ENCODE measurements at places on chromosomes 6 and 20. TPM values are rescaled to one million over a fixed set of nuclear protein-coding genes. Genes with fewer than 3 reads are reported as not detected.

PDE10A gene
- total RNA-seq, result 7.4 TPM

ALDH8A1 gene
- 0.41 TPM for total RNA-seq

ADA gene
- 68.5 TPM for total RNA-seq

NR2E1 gene
- not detected for total RNA-seq

LRRC1 gene
- 11.8 TPM for total RNA-seq

TNF gene
- 0.79 TPM for total RNA-seq

CHRNA4 gene
- total RNA-seq, result 0.82 TPM

FAM184A gene
- total RNA-seq, result 2.0 TPM

SIGLEC1 gene
- total RNA-seq, result not detected

SNX21 gene
- 13.3 TPM for total RNA-seq

TRMT6 gene
- 14.4 TPM for total RNA-seq

CGAS gene
- total RNA-seq, result 0.16 TPM

GRM1 gene
- 0.07 TPM for total RNA-seq

GATA5 gene
- not detected for total RNA-seq

SYCP2L gene
- total RNA-seq, result 6.4 TPM

DNA sequence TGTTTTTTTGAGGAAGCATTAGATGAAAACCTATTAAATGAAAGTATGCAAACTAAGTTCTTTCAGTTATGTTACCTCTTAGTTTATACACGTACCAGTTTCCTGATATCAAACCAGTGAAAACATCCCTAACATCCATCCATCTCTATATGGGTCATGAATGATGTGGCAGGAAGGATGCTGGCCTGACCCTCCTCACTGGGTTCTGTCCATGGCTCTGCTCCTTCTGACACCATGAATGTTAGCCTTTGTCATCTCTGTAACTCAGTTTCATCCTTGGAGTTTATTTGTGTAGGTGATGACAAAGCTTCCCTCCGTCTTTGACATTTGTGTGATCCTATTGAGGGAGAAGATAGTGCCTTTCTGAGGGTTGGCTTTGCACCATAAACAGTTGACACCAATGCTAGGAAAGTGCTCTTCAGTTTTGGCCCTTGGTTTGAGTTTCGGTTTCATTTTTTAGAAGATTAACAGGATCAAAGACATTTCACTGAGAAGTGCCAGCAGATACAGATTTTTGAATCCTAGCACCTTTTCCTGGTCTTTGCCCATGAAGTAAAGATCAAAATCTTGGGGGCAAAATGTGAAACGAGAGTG lies 72.0 kb upstream of the SCGN start:
- DNase-seq, result no peak

GRCh38 chr6:36954262-36954931 lies at the start of gene PI16:
TSS of gene PI16 (plus strand) at chr6:36954738. CDS start at chr6:36954761, 23 bp downstream.
- DNase-seq, result no peak

- DNase-seq, result no peak
Observed at GRCh38 chr20:32773223-32773622, 11.0 kb downstream of the DNMT3B start.

GRCh38 chr6:71510057-71510713 lies 221.6 kb downstream of the OGFRL1 start:
- DNase-seq, result peak; percentile 68

- DNase-seq, result no peak
Observed at GRCh38 chr6:14328163-14328562, 210.6 kb downstream of the CD83 start.

DNA sequence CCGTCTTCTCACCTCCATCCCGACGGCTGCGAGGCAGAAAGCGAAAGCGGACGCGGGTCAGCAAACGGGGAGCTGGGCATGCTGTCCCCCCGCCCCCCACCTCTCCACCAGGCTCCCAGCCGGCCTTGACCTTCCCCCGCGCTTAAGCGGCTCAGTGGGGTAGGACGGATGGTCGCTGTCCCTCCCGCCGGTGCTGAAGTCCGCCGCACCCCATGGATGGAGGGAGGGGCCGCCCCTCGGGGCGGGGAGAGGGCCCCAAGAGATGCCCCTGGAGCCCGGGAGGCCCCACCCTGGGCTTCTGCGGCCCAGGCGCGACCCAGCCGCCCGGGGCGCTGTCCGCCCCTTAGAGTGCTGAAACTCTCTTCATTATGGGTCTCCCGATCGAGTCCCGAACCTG lies at the start of gene KCNB1:
Gene KCNB1 (minus strand): TSS at position 48 of the 397 bp plus-strand sequence. CDS start 188 bp downstream, outside the sequence.
- peak; percentile 12 for DNase-seq

DNA sequence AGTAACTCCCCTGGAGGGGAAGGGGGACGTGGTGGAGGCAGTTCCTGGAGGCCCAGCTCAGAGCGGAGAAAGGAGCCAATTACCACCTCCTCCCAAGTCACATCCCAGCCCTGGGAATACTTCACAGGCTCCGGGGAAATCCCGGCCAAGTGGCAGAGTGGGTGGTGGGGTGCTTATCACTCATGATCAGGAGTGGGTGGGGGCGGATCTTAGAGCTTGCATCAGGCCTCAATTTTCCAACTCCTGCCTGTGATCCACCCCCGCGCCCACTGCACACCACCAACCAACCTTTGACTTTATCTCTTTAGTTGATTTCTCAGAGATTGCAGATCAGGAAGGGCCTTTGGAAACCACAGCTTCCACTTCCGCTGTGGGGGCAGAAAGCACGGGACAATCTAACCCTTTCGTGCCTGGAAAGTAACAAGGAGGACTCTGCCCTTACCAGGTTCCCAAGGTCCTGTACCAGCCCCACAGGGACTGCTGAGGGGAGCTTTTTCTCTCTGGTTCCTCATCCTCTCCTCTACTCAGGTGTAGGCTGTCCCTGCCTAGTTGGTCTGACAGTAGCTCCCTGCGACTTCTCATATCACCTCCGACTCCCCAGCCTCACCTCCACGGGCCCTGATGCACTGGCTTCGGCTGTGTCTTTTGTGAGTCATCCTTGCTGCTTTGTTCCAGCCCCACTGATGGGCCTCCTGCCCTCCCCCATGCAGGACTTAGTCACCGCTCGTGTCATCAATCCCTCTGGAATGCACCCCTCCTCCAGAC lies 24.9 kb upstream of the IER3 start:
- peak; percentile 97 for DNase-seq

GRCh38 chr6:170449835-170450753 lies 103.0 kb downstream of the PSMB1 start:
- DNase-seq, result no peak

DNA sequence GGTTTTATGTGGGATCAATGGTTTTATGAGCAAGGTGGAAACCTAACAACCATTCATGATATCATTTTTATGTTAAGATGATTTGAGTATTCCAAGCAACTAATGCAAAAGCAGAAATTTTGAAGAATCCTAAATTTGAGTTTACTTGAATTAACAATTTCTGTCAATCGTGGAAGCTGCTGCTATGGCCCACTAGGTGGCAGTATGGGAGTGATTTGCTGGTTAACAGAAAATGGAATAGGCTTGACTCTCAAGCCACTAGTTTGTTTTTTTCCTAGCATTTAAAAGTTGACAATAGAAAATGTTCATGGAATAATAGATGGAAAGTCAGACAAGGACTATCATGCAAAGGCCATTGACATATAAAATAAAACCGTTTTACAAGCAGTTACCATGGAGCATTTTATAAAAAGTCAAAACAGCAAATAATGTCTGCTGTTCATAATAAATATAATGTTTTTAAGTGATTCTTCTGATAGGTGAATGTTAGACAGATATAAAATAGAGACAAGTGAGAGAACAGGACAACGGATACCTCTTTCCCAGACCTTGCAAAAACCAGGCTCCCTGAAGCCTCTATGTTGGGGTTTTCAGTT lies 43.0 kb upstream of the TMEM200A start:
- peak; percentile 48 for DNase-seq

GRCh38 chr6:169106176-169106575 lies 147.5 kb downstream of the THBS2 start:
- peak; percentile 72 for DNase-seq

GRCh38 chr6:83459663-83460062 lies 28.8 kb upstream of the ME1 start:
- no peak for DNase-seq

DNA sequence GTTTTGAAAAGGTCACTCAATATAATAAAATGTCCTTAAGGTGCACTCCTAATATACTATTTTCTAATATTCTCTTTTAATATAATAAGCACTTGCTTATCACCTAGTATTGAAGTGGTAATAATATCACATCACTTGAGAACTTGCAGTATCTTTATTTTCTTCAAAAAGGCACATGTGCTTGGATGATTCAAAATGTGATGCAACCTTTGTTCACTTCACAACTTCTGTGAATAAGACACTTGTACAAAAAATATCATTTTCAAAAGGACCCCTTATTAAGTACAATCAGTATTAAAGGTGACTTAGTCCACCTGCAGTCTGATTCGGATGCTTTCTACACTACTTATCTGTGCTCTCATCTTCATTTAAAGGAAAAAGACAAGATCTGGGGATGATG lies 3.4 kb downstream of the PRELID3B start:
- no peak for DNase-seq

GRCh38 chr6:87393026-87393622 lies 14.6 kb upstream of the CFAP206 start:
- DNase-seq, result peak; percentile 46

- no peak for DNase-seq
Observed at GRCh38 chr6:64895945-64896344, 811.1 kb downstream of the EYS start.

DNA sequence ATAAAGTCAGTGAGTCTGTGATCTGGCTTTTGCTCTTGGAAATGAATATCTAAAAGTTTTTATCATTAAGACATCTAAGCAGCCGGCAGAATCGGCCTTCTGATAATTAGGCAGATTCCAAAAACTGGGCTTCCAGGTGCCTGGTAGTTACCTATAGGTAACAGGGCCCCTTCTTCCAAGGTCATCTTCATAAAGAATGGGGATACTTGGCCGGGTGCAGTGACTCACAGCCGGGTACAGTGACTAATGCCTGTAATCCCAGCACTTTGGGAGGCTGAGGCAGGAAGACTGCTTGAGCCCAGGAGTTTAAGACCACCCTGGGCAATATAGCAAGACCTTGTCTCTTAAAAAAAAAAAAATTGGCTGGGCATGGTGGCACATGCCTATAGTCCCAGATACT lies 12.9 kb upstream of the RBL1 start:
- no peak for DNase-seq

- DNase-seq, result peak; percentile 71
Observed at GRCh38 chr6:163427498-163428254, 13.2 kb downstream of the QKI start.

GRCh38 chr20:22080985-22081384 lies 375.5 kb downstream of the PAX1 start:
- no peak for DNase-seq

DNA sequence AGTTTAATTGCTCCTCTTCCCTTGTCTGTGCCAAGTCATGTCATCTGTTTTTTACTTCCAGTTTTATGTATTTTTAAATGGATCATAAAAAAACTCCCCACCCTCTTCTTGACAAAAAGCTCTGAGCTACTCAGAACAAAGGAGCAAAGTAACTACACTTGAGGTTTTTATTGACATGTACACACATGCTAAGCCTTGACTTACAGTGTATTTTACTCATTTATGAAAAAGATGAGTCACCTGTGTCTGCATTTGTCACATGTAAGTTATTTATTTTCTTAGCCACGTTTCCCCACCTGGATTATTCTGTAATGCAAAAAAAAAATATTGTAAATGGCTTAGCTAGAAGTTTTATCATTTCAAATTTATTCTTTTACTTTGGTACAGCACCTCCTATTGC lies 628.8 kb upstream of the SLC35B3 start:
- DNase-seq, result no peak

- no peak for DNase-seq
Observed at GRCh38 chr6:30175765-30176164, 12.4 kb downstream of the TRIM15 start.

DNA sequence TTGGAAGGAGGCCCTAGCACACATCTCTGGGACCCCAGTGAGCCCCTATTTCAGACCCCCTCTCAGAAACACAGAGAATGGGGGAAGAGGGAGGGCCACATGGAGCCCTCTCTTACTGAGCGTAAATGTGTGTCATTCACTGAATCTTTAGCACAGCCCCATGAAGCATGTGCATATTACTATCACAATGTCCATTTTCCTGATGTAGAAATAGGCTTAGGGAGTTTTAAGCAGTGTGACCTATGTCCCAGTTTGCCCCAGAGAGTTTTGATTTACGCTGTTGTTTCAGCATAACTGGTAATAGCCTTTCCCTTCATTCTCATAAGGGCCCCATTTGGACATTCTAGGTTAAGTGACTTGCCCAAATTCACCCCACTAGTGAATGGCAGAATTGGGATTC lies 25.0 kb upstream of the TCP11 start:
- no peak for DNase-seq

GRCh38 chr20:20896606-20897005 lies 184.2 kb upstream of the RALGAPA2 start:
- DNase-seq, result no peak

- no peak for DNase-seq
Observed at GRCh38 chr20:43953919-43954592, 39.4 kb downstream of the TOX2 start.

- DNase-seq, result no peak
Observed at GRCh38 chr20:20977786-20978185, 128.4 kb downstream of the LINC00237 start.

DNA sequence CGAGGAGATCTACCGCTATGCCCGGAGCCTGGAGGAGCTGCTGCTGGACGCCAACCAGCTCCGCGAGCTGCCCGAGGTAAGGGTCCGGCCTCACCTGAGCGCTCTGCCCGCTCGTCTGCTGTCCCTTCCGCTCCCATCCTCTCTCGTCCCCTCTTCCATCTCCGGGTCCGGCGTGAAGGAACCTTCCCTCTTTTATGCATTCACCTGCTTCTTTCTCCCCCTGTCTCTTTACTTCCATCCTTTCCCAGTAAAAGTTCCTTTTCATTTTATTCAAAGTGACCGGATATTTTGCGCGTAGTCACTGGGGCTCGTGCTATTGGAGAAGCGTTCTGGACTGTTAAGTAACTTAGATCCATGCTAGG lies 516 bp downstream of the LRRC1 start:
- DNase-seq, result no peak

GRCh38 chr6:5782783-5783547 lies 223.8 kb downstream of the NRN1 start:
- DNase-seq, result peak; percentile 2

GRCh38 chr6:90107371-90107770 lies 189.3 kb downstream of the BACH2 start:
- no peak for DNase-seq
